ENCODE measurements at places on chromosomes 4 and X. TPM values are rescaled to one million over a fixed set of nuclear protein-coding genes. Genes with fewer than 3 reads are reported as not detected.

DNA sequence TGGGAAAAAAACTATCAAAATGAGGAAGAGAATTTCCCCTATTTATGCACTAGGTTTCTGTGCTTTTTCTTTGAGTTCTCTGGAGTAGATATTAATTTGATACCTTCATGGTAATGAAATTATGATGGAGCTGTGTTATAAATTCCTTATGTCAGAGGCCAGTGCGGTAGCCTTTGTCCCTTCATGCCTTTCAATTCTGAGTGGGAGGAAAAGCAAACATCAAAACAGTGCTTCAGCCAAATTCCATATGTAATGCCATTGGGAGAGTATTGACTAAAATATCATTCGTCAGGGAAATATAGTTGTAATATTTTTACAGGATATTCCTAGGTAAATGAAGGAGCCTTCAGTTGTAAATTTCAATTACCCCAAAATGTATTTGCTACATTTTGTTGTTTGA, 17.5 kb upstream of the RGN start:
- no peak for DNase-seq

DNA sequence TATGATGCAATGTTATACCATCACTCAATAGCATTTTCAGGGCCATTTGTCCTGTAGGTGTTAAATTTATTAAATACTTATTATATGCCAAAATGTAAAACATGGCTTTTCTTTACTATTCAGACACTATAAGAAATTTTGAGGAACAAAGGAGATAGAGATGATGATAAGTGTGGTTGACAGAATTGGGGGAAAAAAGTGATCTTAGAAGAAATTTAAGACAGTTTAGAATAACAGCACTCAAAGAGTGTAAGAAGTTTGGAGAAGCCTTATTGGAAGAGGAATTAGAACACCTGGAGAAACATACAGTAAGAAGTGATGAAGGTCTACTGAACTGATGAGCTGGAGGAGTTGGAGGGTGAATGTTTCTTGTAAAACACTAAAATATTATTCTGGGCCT, 12.8 kb upstream of the AFP start:
- no peak for DNase-seq

DNA sequence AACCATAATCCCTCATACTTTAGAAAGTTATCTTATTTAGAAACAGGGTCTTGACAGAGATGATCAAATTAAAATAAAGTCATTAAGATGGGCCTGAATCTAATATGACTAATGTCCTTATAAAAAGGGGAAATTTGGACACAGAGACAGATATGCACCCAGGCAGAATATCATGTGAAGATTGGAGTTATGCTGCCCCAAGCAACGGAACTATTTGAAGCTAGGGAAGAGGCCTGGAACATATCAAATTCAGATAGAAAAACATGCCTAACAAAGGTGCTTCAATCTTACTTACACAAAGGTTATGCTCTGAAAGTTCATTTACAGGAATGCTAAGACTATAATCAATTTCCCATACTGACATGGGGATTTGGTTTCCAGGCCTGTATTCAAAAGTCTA, 112.7 kb upstream of the NAP1L5 start:
- no peak for DNase-seq

Gene FOXP3
- 0.21 TPM for total RNA-seq

DNA sequence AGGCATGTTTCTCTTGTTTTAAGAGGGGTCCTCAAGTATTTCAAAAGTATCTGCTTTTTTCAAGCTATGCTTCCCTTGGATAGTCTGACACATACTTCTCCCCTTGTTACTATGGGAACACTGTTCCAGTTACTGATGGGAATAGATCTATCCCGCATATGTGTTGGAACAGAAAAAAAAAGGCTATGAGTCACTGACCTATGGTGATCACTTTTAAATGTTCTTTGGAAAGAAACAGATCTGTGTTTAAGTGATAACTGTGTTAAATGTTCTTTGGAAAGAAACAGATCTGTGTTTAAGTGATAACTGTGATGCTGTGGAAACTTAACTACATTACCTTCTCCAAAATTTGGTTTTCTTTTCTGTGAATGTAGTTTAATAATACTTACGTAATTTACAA, 303.2 kb downstream of the TEX13C start:
- DNase-seq: no peak

Gene TRIM60
- total RNA-seq: not detected

Gene USP17L17
- not detected for total RNA-seq

Gene RAB41
- not detected for total RNA-seq

DNA sequence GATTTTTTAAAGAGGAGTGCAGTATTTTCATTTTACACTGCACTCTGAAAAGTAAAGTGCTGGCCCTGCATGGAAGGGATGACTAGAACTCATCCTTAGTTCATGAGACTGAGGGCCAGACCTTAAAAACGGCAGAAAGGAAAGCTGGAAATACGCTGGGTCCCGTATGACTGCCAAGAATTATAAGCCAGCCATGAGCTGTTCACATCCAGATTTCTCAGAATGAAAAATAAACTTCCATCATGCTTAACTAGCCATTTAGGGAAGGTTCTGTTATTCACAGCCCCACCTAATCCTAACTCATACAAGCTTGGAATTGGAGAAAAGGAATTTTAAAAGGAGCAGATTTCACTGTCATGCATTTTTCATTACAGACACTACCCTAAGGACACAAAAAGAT, 894.4 kb downstream of the FAT4 start:
- no peak for DNase-seq

Gene PCSK1N
- total RNA-seq: not detected

DNA sequence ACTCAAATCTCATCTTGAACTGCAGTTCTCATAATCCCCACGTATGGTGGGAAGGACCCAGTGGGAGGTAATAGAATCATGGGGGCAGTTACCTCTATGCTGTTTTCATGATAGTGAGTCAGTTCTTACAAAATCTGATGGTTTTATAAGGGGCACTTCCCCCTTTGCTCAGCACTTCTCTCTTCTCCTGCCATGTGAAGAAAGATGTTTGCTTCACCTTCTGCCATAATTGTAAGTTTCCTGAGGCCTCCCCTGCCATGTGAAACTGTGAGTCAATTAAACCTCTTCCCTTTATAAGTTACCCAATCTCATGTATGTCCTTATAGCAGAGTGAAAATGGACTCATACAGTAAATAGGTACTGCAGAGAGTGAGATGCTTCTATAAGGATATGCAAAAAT, 1050.6 kb upstream of the GRIA3 start:
- DNase-seq: no peak

Gene SLIT2
- total RNA-seq: 0.24 TPM

- no peak for DNase-seq
Observed at GRCh38 chr4:17557880-17558279, 19.1 kb upstream of the LAP3 start.

DNA sequence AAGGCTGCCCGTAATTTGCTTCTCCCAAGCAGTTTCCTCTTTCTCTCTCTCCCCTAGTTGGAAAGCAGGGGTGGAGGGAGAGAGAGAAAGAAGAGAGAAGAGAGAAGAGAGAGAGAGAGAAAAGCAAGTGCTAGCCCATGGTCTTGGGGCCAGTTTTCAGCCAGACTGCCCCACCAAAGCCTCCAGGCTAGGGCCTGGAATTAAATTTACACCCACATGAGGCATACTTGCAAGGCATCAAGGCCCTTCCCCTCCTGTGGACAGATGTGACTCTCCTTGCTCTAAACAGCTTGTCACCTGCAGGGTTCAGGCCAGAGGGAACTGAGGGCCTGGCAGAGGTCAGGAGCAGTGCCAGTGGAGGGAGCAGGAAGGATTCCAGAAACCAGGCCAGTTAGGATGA, 1.7 kb upstream of the CXCR3 start:
- no peak for DNase-seq

Gene GUCY1A1
- 0.48 TPM for total RNA-seq

Gene NHS
- total RNA-seq: not detected

DNA sequence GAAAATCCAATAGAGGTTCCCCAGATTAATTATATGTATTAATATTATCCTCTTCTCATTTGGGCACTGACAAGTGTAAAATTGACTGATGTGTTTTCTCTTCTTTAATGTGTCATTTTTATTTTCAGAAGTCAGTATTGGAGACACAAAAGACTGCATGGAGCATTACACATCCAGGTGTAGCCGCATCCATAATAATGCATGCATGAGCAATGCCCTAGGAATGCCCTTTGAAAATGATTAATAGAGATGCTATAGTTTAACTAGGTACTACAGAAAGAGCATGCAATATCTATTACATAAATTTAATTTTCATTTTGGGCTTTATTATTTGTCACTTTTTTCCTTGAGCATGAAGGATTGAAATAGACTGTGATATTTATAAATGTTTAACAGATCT, 509.9 kb downstream of the SPOCK3 start:
- DNase-seq: no peak

DNA sequence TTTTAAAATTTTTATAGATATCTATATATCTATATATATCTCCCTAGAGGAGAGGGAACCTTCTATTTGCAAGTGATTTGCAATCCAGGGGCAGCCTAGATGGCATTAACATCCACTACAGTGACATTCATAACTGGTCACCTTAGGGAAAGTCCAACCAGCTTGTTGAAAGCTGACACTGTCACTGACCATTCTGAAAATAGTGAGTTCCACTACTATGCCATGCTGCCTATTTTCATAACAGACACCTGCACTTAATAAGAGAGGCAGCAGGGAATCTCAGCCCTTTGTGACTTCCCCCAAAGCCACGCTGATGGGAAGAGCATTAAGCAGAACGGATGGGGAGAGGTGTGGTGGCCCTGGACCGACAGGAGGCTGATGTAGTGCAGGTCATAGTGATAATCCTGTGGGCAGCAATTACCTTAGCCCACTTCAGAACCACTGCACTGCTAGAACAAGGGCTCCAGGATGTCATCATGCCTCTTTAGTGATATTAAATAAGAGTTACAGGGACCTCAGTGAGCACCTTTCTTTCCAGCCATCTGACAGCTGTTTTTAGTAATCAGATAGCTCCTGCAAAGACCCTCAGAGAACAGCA, 51.3 kb downstream of the GPRIN3 start:
- DNase-seq: no peak

Gene GPR50
- total RNA-seq: not detected

DNA sequence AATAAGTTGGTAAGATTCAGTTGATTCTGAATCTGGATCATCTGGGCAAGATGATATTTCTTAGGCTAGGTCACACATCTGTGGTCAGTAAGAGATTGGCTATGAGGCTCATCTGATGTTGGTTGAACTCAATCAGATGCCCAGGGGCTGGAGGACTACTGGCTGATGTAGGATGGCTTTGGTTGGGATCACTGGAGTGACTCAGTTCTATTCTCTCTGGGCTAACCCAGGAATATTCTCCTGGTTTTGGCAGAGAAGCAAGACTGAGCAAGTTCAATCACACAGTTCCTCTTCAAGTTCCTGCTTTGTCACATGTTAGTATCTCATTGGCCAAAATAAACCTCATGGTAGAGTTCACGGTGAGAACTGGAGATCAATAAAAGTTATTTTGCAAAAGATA, 902.3 kb upstream of the SLIT2 start:
- no peak for DNase-seq

DNA sequence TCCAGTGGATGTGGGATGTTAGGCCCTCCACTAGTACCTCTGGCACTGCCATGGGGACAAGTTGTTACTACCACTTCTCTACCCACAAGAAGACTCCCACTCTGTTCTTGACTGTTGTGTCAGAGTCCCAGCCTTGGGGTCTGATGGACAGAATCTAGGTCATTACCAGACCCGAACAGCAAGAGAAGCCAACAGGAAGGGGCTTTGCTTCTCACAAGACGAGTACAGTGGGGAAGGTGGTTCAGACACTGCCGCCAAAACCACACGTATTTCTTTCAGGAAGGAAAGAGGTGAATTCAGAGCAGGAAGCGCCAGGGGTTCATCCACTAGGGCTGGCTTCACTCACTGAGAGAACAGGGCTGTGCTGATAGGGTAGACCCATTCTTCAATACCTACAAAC, 161.3 kb upstream of the KIT start:
- no peak for DNase-seq

DNA sequence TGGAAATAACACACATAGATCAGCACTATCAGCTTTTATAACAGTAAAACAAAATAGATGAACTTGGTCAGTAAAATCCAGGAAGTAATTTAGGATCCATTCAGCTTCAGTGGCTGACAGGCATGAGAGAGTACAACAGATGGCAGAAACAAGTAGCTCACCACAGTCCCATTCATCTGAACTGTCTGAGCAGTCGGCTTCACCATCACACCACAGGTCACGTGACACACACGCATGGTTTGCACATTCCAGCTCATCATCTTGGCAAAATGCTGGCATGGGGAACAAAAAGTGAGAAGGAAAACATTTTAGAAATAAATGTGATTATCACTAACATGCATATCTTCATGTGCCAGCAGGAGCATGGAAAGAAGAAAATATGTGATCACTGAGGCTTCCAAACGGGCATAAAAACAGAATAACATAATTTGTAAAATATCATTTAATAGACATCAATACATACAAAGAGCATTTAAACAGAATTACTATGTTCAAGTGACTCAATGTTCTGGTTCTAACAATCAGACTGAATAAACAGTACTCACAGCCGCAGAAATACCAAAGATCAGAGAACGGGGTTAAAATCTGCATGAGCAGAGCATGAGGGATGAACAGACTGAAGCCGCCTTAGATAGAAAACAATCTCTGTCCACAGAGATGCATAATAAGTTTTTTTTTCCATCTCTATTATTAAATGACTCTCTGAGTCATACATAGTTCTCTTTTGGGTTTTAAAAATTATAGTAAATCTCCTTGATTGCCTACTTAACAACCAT, 158.1 kb downstream of the ATP10D start:
- no peak for DNase-seq

- DNase-seq: no peak
Observed at GRCh38 chr4:13492747-13493146, 8.6 kb upstream of the RAB28 start.

DNA sequence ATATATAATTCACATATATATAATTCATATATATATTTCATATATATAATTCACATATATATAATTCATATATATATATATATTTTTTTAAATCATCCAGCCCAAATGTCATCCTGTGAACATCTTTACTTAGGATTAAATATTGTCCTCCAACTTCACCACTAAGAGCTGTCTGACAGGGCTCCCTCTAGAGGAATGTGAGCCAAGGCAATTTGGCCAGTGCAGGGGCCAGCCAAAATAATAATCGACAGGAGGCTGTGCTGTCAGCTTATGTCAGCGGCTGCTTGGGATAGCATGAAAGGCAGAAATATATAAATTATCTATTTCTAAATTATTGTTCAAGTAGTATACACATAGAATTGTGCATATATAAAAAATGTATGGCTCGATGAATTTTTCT, 29.5 kb downstream of the EGFL6 start:
- DNase-seq: no peak

Gene C4orf51
- total RNA-seq: not detected
